ENCODE measurements at places on chromosomes 6 and 20.

- DNase-seq = no peak
These were observed 25.9 kb upstream of the HACE1 start for GRCh38 chr6:104885518-104886043.

DNA sequence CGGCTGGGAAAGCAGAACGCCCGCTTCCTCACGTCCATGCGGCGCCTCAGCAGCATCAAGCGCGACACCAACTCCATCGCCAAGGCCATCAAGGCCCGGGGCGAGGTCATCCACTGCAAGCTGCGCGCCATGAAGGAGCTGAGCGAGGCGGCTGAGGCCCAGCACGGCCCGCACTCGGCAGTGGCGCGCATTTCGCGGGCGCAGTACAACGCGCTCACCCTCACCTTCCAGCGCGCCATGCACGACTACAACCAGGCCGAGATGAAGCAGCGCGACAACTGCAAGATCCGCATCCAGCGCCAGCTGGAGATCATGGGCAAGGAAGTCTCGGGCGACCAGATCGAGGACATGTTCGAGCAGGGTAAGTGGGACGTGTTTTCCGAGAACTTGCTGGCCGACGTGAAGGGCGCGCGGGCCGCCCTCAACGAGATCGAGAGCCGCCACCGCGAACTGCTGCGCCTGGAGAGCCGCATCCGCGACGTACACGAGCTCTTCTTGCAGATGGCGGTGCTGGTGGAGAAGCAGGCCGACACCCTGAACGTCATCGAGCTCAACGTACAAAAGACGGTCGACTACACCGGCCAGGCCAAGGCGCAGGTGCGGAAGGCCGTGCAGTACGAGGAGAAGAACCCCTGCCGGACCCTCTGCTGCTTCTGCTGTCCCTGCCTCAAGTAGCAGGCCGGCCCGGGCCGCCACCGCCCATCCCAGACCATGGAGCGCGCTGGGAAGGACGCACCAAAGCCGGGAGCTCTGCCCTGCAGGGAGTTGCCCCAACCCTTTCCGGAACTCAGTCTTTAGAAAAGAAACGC lies 36.7 kb downstream of the STX11 start:
- DNase-seq = no peak

GRCh38 chr6:30714263-30714662 lies 2.8 kb downstream of the MDC1 start:
- DNase-seq = no peak

DNA sequence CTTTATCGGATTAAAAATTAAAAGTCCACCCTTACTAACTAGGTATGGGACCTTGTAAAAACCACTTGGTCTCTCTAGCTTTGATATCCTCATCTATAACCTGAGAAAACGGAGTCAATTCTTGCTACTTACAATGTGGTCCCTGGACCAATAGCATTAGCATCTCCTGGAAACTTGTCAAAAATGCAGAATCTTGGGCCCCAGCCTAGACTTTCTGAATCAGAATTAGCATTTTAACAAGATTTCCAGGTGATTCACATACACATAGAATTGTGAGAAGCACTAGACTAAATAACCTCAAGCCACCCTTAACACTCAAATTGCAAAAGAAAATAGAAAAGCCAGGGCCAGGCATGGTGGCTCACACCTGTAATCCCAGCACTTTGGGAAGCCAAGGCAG lies 96.6 kb downstream of the RNGTT start:
- no peak for DNase-seq

DNA sequence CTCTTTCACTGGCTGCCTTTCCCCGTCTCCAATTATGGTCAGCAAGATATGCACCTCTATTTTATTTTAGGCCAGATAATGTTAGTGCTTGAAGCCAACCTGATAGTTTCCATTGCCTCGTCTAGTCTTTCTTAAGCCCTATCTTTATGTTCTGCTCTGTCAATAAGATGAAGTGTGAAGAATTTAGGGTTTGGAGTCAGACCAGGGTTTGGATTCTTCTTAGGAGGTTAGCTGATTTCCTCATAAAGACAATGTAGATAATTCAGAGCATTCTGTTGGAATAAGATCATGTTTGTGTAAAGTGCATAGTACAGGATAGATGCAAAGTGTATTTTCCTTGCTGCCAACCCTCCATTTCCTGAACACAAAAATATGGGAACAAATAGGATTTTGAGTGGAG lies 43.8 kb downstream of the PKIB start:
- DNase-seq = no peak

DNA sequence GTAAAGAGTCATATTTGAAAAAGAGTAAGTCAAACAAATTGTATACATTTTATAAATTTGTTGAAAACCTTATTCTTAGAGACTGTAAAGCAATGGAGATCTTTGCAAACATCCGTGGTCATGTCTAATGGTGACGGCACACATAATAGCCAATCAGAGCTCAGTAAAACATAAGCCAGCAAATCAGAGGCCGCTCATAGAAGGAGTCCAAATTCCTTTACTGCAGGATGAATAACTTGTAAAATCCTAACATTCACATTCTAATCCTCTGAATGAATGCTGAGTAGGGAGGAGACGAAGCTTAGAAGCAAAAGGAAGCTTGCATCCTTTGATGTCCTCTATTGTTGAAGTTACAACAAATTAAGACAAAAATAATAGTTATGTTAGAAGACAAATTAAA lies 401.7 kb downstream of the PRKN start:
- no peak for DNase-seq
